Upper lobe of left lung (tissue), 6 donors: ENCODE measurements at places on chromosomes 7 and 10. TPM values are rescaled to one million over a fixed set of nuclear protein-coding genes. Genes with fewer than 3 reads are reported as not detected.

C10orf90 gene
- 1.0 TPM for total RNA-seq

TMEM225B gene
- not detected for total RNA-seq

DNA sequence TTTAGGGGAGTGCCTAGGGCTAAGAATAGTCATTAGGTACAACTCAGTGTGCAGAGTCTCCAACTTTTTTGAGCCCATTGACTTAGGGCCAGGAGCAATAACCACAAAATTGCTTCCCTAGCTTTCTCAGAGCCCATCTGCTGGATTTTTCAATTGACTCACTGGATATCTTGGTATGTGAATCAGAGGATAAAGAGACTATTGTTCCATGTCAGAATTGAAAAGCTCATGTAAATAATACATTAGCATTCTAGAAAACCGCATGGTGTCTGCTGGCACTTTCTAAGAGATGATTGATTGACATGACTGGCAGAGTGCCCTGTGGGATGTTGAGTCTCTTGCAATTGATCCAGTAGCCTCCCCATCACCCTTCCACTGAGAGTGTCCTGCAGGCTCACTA, 246.2 kb downstream of the CCDC7 start:
- DNase-seq: no peak

- DNase-seq: no peak
Measured at GRCh38 chr7:171364-171904, 20.9 kb upstream of the FAM20C start.

DNA sequence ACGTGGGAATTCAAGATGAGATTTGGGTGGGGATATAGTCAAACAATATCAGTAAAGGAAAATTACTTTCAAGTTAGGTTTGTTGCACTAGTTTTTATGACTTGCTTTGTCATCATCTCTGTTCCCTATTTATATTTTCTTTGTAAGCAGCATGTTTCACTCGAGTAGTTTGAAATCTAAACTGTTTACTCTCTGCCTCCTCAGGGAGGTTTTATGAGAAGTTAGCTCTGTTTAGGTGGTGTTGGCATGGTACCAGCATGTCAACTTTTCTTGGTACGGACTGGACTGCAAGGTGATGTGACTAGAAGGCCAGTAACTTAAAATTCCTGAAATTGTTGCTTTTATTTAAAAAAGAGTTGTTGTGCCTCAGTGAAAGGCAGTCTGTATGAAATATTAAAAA, 59.2 kb upstream of the MTPN start:
- DNase-seq: no peak

DNA sequence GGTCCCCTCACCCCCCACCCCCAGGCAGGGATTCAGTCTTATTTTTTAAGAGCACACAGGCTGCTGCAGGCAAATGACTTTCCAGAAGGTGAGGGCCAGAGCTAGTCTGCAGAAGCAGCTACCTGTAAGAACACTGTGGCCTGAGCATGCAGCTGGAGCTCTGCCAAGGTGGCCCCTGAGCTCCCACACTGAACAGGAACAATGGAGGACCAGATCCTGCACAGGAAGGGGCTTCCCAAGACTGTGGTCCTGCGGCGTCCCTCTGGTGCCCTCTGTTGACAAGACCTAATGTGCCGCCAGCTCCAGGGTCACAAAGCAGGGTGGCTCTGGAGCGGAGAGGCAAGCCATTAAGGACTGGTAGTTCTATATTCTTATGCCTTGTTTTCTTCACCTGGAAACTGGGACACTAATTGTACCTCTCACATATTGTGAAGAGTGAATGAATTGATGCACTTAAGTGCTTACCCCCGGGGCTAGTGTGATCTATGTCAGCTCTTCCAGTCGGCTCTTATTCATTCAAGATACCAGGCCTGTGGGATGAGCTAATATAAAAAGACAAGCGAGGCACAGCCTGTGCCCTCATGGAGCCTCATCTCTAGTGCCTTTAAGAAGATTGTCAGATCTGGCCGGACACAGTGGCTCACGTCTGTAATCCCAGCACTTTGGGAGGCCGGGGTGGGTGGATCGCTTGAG, 8.0 kb upstream of the BEND7 start:
- DNase-seq: no peak
